ENCODE measurements at places on chromosomes 6 and 20.

DNA sequence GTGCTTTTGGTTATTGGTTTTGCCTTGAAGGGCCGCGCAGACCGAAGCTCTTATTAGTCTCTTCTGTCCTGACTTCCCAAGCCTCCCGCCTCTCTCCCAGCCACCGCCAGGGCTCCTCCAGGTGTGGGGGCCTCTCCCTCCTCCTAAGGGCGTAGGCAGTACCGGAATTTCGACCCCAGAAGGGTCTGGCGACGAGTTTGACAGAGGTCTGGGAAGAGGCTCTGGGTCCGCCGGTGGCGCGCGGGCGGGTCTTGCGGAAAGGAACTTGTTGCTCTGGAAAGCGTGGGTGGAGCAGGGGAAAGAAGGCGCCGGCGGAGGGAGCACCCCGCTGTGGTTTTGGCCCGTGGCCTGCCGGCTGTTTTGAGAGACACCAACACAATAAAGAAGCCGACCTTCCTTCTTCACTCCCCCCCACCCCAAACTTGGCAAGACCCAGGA is 1.8 kb downstream of the PCSK2 start:
- no peak for DNase-seq

GRCh38 chr6:123655521-123656306 is 19.0 kb upstream of the TRDN start:
- DNase-seq = peak; percentile 55

- no peak for DNase-seq
Measured at GRCh38 chr6:108806171-108806570, 42.1 kb upstream of the ARMC2 start.

GRCh38 chr6:156556811-156557210 is 220.4 kb upstream of the ARID1B start:
- DNase-seq = no peak

- no peak for DNase-seq
Measured at GRCh38 chr6:25578538-25578937, 73.5 kb upstream of the SCGN start.

GRCh38 chr6:20814494-20814893 is 280.2 kb downstream of the CDKAL1 start:
- no peak for DNase-seq

- no peak for DNase-seq
Measured at GRCh38 chr6:121800047-121800446, 364.6 kb downstream of the GJA1 start.

GRCh38 chr6:38113825-38114576 is 294.5 kb downstream of the ZFAND3 start:
- DNase-seq = no peak

GRCh38 chr20:615514-615913 is 5.4 kb upstream of the TCF15 start:
- DNase-seq = no peak

- no peak for DNase-seq
Measured at GRCh38 chr6:125658759-125659431, 90.5 kb upstream of the HEY2 start.

GRCh38 chr6:23447731-23448130 is 678.3 kb upstream of the NRSN1 start:
- no peak for DNase-seq

DNA sequence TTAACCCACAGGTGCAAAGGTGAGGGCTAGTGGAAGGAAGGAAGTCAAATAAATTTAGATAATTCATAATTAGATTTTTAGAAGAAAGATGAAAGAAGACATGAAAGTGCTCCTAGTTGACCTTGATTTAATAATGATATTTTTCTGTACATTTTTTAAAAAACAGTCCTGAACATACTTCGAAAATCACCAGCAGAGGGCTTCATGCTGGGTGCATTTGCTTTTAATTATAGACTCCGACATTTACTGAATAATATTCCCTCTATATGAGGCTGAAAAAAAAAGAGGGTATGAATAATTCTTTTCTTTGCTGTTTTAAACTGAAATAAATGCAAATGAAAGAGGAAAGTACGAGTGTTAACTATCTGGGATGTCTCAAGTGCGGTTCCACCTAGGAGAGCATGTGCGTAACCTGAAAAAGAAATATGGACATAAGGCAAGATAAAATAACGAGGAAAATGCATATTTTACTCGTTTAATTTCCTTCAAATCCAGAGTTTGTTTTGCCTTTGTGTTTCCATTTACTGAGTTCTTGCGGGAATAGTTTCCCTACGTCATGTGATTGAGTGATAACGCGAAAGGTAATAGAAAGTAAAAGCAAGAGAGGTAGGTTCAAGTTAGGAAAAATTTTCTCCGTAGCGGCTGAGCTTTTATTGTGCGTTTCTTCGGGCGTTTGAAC is 3.1 kb upstream of the TFAP2B start:
- DNase-seq = peak; percentile 31

DNA sequence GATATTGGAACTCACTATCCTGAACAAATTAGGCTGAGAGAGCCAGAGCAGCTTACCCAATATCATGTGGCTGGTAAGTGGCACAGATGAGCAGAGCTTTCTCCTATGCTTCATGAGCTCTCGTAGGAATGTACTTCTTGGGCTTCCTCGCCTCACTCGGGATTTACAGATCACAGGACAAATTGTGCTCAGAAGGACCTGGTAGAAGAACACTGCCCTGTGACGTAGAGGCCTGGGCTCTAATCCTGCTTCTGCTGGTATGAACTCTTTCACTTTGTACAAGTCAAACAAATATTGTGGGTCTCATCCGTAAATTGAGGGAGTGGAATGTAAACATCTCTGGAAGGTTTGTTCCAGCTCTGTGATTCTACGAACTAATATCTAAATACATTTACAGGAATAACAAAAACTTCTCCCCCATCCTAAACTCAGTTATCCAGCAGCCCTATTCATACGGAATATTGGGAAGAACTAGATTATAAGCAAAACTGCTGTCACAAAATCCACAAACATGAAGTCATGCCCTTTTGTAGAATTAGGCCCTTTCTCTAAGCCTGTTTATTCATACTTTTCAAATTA is 187.6 kb downstream of the CLIC5 start:
- DNase-seq = no peak

DNA sequence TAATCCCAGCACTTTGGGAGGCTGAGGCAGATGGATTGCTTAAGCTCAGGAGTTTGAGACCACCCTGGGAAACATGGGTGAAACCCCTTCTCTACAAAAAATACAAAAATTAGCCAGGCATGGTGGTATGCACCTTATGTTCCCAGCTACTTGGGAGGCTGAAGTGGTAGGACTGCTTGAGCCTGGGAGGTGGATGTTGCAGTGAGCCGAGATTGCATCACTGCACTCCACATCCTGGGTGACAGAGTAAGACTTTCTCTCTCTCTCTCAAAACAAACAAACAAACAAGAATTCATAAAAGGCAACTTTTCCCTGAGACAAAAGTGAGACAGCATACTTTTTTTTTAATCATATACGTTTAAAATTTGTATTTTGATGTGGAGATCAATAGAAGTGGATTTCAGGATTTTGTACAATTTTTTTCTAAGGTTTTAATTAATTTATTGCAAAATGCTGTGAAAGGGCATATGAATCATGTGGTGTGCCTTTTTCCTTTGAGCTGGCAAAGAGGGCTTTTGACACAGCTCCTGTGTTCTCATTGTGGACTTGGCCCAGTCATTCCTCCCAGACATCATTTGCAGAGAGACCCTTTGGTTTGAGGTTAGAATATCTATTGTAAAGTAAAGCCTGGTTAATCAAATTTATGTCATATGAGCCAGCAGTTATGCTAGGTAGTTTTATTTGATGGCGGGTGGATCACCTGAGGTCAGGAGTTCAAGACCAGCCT is 77.1 kb downstream of the TULP4 start:
- DNase-seq = no peak

- no peak for DNase-seq
Measured at GRCh38 chr6:13788820-13789219, 25.5 kb downstream of the MCUR1 start.

DNA sequence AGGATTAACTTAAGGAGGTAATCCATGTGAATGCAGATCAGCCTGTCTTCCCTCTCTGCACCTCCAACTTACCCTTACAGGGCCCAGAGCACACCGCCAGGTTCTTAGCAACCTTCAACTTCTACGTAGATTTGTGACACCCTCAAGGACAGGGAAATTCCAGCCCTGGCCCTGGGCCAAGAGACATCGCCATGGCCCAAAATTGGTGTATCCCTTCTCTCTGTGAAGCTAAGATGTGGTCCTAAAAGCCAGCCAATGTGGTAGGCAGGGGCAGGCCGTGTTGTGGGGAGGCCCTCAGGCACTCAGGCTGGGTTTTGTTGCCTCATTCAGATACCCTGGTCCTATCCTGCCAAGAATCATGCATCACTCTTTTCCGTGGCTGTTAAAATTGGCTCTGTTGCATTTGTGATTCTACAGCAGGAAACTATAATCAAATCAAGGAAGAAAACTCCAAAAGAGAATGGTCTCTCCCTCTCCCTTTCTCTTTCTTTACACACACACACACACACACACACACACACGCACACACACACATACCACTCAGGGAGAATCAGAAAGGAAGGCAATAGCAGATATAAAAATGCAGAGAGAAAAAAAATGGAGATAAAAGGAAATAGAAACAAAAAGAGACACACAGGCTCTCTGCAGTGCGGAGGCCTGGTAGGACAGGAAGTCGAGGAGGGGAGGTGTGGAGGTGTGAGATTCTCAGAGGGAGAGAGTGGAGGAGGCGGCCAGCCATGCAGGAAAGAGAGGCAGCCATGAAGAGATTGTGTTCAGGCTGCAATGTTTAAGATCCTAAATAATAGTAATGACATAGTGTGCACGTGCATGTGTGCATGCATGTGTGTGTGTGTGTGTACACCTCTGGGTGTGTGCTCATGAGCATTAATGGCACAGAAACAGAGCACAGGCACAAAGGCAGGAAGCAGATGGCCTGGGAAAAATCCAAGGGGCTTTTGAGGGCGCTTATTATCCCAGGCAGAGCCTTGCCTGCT is 201.8 kb upstream of the LRFN2 start:
- DNase-seq = no peak

GRCh38 chr6:35972471-35973367 is 51.7 kb downstream of the SLC26A8 start:
- no peak for DNase-seq

- no peak for DNase-seq
Measured at GRCh38 chr20:15191082-15191723, 853.8 kb upstream of the FLRT3 start.

- no peak for DNase-seq
Measured at GRCh38 chr6:170497841-170498301, 55.2 kb downstream of the PSMB1 start.

DNA sequence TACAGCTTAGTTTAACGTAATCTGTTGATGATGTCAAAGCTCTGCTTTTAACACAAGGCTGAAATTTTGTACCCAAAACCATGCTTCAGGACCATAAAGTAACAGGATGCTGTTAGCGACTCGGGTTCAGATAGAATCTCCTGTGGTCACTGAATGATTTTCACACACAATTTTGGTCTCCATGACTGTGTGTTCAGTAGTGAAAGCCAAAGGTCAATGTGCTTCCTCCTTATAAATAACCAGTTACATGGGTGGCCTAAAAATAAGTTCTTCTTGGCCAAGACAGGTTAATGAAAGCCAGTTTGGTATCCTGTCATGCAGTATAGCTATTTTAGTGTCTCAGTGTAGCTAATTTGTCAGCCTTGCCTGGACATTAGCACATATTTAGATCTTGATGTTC is 19.1 kb upstream of the LOC128125822 start:
- DNase-seq = no peak

DNA sequence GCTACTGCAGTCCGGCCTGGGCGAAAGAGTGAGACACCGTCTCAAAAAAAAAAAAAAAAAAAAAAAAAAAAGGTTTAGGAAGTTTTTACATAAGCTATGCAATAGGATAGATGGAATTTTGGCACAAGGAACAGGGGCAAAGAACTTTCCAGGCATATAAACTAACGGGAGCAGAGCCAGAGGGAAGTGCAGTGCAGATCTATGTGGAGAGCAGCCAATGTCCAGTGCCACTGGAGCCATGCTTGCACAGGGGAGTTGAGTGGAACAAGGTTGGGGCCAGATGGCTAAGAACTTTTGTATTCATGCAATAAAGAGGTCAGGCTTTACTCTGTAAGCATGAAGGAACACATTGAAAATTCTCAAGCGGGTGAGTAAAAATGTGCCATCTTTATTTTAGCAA is 10.8 kb downstream of the SLC17A2 start:
- DNase-seq = no peak

DNA sequence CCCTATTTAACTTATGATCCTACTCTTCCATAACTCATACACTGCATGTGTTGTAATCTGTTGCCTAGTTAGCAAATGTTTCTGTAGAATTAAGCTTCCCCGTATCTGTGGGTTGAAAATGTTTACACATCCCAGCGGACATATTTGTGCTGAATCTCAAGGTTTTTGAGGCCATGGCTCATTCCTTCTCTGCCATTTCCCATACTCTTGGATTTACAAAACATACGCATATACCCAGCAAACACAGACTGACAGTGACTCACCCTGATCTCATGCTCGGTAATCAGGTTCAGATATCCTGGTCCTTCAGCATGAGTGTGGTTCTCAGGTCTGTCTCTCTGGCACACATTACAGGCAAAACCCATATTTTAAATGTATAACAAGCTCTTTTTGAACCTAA is 58.7 kb downstream of the AGPAT4 start:
- DNase-seq = no peak

DNA sequence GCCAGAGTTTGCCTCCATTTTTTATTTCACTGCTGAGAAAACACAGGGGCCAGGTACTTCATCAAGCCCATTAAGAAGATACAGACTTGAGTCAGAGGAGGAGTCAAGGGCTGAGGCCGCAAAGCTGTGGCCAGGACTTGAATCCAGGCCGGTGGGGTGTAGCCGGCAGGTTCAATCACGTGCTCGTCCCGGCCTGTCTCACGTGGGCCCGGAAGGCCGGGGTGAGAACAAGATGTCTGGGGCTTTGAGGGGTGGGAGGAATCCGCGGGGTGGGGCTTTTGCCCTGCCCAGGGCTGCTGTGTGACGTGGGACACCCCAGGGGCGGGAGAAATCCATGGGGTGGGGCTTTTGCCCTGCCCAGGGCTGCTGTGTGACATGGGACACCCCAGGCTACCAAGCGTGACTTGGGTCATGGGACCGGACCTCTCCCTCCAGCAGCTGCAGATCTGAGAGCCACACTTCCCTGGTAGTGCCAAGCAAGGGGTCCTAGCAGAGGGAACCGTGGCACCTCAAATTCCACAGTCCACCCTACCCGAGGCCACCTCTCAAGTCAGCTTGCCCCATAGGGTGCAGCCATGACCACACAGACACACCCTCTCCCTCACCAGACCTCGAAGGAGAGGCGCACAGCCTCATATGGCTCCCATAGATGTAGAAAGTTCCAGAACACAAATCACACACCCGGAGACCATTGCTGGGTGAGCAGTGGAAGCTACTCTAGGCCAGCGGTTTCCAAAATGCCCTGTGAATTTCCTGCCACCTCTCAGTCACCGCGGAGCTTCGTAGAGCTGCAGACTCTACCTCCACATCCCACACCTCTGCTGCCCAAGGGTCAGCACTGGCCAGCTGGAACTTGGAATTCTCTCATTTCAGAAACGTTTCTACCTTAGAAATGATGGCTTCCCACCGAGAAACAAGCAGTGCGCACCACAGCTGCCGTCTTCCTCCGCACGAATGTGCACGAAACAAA is 156.1 kb downstream of the DLL1 start:
- DNase-seq = no peak

- peak; percentile 77 for DNase-seq
Measured at GRCh38 chr6:73624896-73625295, 28.9 kb downstream of the SLC17A5 start.

- DNase-seq = no peak
Measured at GRCh38 chr6:13112921-13113320, 215.4 kb downstream of the TBC1D7 start.

- no peak for DNase-seq
Measured at GRCh38 chr6:36633915-36634314, 39.8 kb downstream of the SRSF3 start.
